Coronary artery (tissue), 2 donors: ENCODE measurements at places on chromosomes 5 and 9.

- DNase-seq = no peak
Measured at GRCh38 chr9:21506626-21507482, 24.7 kb upstream of the IFNE start.

DNA sequence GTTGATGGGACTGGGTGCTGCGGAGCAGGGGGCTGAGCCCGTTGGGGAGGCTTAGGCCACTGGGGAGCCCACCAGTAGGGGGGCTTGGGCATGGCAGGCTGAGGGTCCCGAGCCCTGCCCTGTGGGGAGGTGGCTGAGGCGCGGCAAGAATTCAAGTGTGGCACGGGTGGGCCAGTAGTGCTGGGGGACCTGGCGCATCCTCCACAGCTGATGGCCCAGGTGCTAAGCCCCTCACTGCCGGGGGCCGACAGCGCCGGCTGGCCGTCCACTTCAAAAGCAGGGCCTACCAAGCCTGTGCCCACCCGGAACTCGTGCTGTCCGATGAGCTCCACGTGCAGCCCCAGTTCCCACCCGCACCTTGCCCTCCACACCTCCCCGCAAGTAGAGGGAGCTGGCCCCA lies 917.5 kb downstream of the TAF11L14 start:
- DNase-seq = no peak

DNA sequence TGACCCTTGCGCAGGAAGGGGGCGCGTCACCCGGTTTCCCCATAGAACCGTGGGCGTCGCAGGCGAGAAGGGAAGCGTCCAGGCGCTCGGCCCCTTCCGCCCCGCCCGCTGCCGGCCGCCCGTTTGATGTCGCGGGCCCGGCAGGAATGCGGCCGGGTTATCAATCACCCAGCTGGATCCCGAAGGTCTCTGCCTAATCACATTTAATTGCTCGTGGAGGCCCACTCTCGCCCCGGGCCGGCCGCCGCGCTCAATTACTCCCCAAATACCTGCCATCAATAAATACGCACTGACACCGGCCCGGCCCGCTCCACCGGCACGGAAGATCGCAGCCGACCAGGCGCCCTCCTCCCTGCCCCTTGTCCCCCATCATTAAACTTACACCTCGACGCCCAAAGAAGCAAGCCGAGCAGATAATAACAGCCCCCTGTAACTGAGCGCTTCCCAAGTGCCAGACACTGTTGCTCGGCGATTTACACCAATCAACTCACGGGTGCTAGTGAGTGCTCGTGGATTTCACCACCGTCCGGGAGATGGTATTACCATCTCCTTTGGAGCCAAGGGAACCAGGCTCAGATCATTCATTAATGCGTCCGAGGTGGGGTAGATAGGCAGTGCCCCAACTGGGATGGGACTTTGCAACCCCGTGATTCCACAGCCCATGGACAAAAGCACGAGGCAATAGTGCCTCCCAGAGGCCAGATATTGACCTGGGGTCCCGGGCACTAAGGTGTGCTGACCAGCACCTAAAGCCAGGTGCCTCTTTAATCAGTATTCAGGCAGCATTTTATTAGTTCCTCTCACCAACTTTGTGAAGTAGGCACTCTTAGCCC lies 11.3 kb downstream of the MSX2 start:
- no peak for DNase-seq

- DNase-seq = no peak
Measured at GRCh38 chr5:55855509-55855908, 4.4 kb downstream of the IL31RA start.

DNA sequence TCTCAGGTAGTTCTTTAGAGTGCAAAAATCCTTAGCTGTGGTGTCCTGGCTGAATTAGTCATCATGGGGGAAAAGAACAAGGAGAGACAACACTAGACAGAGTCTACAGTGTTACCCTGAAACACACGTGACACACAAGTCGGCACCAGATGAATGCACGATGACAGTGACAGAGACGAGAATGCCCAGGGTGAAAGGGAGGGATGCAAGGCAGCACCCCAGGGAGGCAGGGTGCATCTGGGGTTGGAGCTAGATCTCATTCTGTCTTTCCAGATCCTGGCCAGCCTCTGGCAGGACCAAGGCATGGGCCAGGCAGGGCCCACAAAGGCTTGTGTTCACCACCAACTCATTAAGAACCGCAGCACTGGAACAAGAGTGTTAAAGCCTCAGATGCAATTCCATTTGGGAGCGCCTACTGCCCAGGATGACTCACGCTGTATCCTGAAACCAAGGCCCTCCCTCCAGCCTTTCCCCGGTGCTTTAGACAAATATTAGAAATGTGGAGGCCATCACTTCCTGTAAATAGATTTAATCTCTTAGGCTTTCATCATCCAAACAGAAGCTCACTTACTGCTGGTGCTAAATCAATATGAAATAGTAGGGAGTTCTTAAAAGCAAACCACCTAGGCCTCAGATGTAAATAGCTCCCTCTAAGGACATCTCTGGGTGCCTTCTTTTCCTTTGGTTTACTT lies 56.1 kb downstream of the IRX2 start:
- peak; percentile 56 for DNase-seq

DNA sequence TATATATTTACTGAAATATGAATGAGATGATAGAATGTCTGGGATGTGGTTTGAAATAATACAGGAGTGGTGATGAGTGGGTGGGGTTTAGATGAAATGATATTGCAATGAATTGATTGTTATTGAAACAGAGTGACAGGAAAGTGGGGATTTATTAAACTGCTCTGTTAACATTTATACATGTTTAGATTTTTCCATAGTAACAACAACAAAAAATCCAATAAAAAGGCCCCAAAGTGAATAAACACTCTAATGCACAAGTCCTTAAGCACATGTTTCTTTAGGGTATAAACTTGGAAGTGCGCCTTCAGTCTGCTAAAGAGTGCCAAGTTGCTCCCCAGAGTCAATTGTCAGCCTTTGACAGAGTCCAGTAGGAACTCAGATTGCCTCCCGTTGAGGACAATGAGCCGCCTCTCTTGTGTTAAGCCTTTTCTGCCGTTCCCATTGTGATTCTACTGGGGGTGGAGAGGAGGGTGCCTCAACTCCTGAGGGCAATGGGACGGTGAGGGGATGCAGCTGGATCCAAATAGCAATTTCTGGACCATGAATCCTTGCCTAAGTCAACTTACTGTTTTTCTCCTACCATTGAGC lies 112.3 kb downstream of the SLC28A3 start:
- DNase-seq = no peak
